ENCODE measurements at places on chromosomes 3 and 15.

DNA sequence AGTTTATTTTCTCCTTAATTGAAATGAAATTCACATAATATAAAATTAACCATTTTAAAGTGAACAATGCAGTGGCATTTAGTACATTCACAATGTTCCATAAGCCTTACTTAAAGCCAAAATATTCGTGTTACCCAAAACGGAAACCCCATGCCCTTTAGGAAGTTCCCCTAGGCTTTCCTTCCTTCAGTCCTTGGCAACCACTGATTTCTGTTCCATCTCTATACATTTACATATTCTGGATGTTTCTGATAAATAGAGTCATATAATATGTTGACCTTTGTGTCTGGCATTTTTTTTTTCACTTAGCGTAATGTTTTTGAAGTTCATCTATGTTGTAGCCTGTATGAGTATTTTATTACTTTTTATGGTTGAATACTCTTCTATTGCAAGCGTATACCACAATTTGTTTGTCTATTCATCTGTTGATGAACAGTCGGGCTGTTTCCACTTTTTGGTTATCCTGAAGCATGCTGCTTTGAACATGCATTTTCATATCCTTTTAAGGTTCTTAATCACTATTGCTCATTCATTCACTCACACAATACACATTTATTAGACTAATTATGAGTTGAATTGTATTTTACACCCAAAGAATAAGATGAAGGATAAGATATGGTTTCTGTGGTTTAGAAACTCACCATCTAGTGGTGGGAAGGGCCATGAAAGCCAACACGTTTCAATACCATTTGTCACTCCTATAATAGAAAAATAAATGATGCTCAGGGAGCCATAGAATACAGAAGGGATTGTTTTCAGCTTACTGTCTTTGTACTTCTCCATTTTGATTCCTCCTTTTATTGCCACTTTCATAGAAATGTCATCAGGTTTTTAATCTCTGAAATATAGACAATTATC lies 408.2 kb upstream of the CBLB start:
- no peak for DNase-seq

DNA sequence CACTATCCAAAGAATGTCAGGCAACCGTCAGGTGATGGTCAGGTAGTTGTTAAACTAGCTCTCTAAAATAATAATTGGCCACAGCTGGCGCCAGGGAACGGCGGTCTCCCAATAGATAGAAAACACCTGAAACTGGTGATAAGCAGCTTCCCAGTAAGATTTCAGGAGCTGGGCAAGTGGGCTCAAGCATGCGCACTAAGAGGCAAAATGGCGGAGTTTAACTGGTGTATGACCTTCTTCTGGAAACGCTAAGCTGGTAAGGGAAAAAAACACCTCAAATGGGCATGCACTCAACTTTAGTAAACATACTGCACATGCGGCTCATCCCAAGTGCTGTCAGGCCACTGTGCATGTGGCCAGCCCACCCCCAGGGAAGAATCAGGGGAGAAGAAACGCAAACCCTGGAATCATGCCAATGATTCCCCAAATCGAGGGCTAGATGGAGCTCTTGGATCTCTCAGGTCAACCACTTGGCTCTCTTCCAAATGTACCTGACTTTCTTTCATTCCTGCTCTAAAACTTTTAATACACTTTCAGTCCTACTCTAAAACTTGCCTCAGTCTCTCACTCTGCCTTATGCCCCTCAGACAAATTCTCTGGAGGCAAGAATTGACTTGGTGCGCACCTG lies 195.0 kb downstream of the ZNF621 start:
- DNase-seq, result no peak

DNA sequence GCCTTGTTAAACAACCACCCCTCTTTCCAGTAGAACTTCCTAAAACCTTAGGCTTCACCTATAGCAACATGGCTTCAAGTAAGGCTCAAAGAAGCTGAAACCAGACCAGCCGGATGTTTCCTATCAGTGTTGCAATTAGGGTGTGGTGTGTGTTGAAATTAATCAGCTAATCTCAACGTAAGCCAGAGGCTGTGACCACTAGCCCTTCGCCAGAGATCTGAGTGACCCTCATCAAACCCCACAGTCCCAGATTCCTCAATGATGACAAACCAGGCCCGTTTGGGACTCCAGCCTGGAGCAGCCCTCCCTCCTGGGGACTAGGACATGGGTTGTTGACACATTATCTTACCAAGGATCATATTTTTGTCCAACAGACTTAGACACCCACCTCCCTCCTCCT lies 27.3 kb downstream of the CYP11A1 start:
- DNase-seq, result no peak

- DNase-seq, result no peak
Observed at GRCh38 chr3:139728414-139728813, 50.6 kb upstream of the NMNAT3 start.

GRCh38 chr3:18720543-18720942 lies 295.4 kb upstream of the SATB1 start:
- no peak for DNase-seq

GRCh38 chr15:39061952-39062464 lies 497.4 kb upstream of the RASGRP1 start:
- DNase-seq, result no peak

- DNase-seq, result no peak
Observed at GRCh38 chr15:32715276-32715675, 2.5 kb upstream of the GREM1 start.

- no peak for DNase-seq
Observed at GRCh38 chr3:5644773-5645670, 457.5 kb downstream of the EDEM1 start.

GRCh38 chr3:136162322-136162721 lies 33.8 kb downstream of the MSL2 start:
- no peak for DNase-seq

GRCh38 chr15:73125219-73125618 lies 73.0 kb downstream of the NEO1 start:
- no peak for DNase-seq

DNA sequence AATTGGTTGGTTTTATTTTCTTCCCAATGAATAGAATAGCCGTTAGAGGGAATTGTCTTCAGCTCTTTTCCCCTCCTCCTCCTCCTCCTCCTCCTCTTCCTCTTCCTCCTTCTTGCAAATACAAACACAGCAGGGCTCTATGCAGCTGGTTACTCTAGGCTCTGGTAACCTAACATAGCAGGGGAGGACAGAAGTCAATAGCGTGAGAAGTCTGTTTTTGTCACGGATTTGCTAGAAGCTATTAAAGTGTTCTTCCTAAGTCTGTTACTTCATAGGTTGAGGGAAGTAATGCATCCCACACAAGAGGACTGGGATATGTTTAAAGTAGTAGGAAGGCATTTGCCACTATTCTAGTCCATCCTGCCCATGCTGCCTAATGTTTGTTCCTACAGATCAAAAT lies 374.7 kb upstream of the TPRG1 start:
- no peak for DNase-seq
